ENCODE measurements at places on chromosomes 6 and 20.

GRCh38 chr6:43263314-43264178, 20.3 kb downstream of the TTBK1 start:
- DNase-seq: peak; percentile 61

DNA sequence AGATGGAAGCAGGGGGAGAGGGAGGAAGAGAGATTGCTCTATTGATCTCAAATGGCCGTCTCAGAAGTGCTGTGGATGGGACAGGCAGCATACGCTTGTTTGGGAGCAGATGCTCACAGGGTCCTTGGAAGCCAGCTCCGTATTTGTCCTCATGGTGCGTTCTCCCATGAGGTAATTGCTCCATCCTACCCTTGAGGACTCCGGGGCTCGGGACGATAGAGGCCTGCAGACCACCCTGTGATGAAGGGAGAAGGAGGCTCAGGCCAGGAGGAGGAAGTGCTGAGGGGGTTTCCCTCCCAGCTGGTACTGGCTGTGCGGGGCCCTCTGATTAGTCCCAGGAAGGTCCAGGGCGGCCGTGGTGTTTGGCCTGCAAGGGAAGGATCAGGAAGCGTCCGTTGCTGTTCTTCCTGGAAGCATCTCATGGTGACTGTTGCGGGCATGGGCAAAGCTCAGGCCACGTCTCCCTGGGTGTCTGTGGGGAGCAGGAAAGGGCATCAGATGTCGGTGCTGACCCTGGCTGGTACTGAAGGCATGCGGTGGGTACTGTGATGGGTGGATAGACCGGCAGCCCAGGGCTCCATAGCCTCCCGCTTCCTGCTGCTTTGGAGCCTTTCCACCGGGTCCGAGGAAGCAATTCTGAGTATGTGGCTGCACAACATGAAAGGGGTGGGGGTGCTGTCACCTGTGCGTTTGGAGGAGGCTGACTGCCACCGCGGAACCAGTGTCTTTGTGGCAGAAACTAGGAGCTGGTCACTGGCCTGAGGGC, 158.3 kb downstream of the SYCP2 start:
- no peak for DNase-seq

- no peak for DNase-seq
Measured at GRCh38 chr6:22929311-22929985, 360.1 kb downstream of the HDGFL1 start.

DNA sequence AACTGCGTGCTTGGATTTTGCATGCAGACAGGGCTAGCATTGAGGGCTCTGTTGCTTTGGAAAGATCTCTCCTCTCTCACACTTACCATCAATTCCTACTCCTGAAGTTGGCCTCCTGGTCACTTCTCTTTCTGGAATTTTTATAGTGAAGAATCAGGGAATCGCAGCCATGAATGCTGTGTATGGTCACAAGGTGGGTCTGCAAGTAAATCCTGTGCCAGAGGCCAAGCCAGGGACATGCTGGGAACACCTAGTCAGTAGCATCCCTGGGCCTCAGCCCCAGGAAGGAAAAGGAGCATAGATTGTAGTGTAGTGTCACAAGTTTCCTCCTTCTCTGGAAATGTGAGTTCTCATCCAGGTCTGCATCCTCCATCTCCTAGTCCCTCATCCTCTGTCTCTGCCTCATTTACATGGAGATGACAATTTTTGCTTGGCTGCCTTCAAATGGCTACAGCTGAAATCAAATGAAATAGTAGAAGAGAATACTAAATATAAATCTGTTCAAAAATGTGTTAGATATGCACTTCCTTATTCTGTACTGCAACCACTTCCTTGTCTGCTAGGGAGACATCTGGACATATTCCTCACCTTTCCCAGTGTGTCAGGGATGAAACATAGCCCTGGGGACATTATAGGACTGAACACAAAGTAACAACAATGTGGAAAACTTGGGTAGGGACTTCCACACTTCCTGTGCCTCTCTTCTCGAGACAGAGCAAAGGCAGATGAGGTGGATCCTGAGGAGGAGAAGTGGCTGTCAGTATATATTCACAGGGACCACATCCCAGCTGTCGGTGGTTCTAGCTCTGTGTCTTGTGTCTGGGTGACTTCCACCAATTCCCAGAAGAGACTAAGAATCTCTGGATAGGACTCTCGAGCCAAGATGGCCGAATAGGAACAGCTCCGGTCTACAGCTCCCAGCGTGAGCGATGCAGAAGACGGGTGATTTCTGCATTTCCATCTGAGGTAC, 17.0 kb downstream of the CST9 start:
- no peak for DNase-seq

DNA sequence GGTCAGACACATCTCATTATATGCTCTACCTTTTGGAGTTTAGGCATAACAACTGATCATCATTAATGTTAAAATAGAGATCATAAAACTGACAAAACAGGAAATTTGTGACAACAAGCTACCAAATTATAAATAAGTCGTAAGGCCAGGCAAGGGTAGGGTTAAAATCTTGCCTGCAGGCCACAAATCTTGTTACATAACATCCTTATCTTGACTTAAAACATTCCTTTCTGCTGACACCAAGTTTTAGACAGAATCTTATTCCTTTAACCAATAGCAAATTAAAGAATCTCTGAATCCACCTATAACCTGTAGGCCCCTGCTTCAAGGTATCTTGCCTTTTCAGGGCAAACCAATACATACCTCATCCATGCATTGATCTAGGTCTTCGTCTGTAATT, 32.5 kb upstream of the NKAIN2 start:
- no peak for DNase-seq

- DNase-seq: peak; percentile 11
Measured at GRCh38 chr6:32045811-32046449, 7.7 kb downstream of the CYP21A2 start.

DNA sequence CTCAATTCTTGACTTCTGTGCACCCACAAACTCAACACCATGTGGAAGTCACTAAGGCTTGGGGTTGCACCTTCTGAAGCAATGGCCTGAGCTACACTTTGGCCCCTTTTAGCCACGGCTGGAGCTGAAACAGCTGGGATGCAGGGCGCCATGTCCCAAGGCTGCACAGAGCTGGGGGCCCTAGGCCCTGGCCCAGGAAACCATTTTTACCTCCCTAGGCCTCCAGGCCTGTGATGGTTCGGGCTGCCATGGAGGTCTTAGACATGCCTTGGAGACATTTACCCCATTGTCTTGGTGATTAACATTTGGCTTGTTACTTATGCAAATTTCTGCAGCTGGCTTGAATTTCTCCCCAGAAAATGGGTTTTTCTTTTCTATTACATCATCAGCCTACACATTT, 86.9 kb downstream of the MTFR2 start:
- no peak for DNase-seq

DNA sequence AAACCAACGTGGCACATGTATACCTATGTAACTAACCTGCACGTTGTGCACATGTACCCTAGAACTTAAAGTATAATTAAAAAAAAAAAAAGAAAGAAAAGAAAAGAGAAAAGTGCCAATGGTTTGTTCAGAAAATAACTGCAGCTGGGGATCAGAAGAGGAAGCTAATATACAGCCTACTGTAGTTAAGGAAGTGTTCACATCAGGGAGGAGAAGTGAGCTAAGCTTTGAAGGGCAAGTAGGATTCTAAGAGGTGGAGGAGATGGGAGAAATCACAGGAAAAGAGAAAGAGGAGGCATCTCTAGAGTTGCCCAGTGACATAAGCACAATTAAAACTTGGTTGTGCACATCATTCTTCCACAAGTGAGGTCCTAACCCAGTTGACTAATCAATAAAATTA, 214.4 kb upstream of the DTNBP1 start:
- no peak for DNase-seq

GRCh38 chr6:150037526-150038201, 12.3 kb upstream of the RAET1L start:
- no peak for DNase-seq

DNA sequence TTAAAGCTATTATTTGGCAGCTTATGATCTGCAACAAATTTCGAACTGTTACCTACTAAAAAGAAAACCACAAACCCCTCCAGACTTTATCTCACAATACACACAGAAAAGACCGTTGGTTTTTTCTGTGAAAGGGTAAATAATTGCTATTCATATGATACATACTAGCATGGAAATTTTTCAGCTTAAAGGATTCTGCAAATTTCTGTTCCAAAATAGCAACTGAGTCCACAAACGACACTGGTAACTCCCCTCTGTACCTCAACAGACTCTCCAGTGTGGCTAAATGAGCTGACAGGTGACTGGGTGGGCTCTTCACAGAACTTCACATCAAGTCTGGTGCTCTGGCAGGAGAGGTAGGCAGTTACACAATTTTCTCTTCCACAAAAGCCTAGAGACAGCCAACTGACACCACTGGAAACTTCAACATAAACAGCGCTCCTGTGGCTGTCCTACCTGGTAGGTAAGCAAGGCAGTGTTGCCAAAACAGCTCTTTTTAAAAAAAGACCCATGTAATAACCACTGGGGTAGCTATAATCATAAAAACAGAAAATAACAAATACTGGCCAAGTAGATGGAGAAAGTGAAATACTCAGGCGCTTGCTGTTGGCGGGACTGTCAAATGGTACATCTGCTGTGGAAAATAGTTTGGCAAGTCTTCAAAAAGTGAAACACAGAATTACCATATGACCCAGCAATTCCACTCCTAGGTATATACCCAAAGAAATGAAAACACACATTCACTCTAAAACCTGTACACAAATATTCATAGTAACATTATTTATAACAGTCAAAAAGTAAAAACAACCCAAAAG, 37.8 kb downstream of the ELOVL5 start:
- no peak for DNase-seq

DNA sequence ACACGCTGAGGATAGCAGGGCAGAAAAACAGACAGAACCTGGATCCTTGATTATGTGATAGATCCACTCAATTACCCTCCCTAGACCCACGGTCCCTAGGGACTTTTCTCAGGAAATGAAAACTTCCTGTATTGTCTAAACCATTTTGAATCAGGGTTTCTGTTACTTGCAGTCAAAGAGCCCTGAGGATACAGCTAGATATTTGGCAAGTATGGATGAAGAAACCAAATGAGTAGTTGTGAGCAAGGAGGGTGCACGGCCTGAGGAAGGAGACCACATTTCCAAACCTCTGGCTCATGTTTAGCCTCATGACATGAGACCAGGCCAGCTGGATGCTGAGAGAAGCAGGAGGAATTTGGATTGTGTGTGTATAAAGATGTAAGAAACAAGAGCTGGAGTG, 91.6 kb downstream of the MRPL14 start:
- DNase-seq: no peak

DNA sequence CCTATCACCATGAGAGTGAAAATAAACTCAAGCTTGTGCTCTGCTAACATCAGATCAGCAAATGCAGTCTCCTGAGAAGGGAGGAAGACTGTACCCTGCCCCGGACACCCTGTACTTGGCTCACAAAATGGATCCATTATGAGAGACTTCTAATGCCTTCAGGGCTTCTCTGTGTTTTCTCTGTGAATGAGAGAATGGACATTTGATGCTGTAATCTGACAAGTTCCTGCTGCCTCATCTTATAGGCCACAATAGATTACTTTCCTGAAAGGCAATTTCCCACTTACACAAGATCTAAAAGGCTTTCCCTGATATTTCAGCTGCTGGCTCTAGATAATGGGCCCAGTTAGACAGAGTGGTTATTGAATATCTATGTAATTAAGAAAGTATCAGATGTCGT, 117.2 kb downstream of the OTOR start:
- peak; percentile 8 for DNase-seq

DNA sequence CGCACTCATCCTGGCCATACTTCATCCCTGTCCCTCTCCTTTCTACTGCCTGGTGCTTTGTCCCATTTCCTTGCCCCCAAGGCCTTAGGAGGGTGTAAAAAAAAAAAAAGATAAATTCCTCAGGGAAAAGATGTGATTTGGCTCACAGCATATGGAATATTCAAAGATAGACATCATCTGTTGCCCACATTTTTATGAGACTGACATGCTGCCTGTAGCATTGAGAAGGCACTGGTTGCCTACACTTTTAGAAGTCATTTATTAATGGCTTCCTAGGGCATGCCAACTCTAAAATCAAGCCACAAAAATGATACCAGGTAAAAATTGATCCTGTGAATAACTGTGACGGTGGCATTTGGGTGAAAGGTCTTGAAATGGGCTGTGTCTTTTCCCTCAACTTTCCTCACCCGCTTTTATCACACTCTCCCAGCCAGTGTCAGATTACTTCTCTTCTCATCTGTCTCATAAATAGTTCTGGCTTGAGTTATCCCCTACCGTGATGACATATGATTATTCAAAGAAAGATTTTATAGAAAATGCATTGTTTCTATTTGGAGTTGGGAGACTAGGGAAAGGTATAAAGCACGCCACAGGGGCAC, 139.4 kb downstream of the CARMIL1 start:
- DNase-seq: no peak

- no peak for DNase-seq
Measured at GRCh38 chr20:43839793-43840199, 74.9 kb upstream of the TOX2 start.

DNA sequence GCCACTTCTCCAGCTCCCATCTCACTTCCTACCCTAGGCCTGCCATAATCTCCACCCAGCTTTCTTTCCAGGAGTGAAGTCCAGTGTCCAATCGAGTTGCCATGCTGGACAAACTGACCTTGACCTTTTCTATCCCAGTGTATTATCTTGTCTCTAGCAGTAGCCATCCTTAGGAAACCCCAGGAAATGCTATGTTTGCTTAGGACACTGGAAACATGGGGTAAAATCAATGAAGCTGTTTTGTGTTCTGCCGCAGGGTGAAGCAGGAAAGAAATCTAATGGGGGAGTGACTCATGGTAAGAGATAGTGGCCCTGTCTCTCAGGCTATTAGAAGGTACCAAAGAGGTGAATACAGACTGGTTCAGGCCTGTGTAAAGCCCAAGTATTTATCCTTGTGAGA, 1110.1 kb upstream of the FLRT3 start:
- no peak for DNase-seq

DNA sequence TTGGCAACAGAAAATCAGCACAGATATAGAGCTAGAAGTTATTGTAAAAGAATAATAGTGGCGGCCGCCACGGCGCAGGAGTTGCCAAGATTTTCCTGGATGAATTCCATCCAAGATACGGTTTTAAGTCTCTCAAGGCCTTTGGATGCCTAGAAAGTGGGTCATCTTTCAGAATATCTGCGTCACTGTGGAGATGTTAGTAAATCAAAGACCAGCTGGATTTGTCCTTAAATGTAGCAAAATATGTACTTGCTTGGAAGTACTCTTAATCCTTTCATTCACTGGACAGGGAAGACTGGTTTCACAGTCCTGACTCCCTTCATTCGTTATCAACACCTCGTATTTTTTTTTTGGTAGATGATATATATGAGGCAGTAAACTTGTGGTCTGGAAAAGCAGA, 83.0 kb downstream of the SLC22A3 start:
- no peak for DNase-seq

DNA sequence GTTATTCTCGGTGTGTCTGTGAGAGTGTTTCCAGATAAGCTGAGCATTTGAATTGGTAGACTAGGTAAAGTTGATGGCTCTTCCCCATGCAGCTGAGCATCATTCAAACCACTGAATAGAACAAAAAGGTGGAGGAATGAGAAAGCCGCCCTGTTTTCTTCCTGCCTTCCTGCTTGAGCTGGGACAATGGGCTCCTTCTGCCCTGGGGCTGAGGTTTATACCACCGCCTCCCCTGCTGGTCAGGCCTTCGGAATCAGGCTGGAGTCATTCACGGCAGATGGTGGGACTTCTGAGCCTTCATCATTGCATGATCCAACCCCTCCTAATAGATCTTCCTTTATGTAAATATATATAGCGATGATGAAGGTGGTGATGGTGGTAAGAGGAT, 124.9 kb downstream of the ANKRD60 start:
- DNase-seq: no peak
